ENCODE measurements at places on chromosomes 3 and 15.

DNA sequence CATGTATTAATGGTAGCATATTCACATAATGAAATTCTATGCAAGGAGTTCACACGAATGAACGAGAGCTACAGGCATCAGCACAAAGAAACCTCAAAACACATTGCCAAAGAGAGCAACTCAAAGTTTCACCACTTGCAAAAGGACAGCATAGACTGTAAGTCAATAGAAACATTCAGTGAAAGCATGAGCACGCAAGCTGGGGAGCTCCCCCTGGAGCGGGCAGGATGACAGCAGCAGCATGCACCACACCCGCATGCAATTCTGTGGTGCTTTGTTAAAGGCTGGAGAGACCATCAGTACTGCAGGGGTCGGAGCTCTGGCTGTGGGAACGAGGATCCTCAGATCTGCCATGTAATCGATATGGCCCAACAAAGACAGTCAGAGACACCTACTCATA is 18.7 kb downstream of the OCA2 start:
- no peak for DNase-seq

- no peak for DNase-seq
These were observed 192.9 kb downstream of the ZBBX start for GRCh38 chr3:167187221-167187620.

GRCh38 chr3:147002721-147003120 is 397.6 kb upstream of the PLSCR5 start:
- DNase-seq, result no peak

- DNase-seq, result no peak
These were observed 191.3 kb downstream of the ZMAT3 start for GRCh38 chr3:178880274-178880673.

- DNase-seq, result no peak
These were observed 610.5 kb upstream of the ZNF385D start for GRCh38 chr3:22361521-22361920.

DNA sequence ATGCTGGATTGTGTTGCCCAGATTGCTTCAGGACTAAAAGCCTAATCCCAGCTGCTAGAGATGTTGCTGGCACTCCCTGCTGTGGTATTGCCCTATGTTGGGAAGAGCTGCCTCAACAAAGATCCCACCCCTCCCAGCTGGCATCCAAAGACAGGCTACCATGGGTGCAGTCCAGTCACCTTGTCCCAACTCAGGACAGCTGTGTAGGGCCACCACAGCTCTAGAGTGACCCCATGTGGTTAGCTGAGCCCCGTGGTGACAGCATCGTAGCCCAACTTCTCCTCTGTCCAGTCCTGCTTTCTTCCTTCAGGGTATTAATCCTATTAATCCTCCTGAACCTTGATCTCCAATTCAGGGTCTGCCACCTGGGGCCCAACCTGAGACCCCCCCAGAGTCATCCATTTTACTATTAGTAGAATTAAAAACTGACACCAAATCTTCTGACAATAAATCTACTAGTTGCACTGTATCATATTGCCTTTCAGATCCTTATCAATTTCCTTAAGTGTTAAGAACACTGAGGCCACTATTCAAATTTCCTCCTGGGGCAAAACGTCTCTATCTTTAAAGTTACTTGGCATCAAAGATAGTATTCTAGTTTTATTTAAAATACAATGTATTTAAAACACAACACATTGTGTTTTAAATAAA is 83.5 kb downstream of the AQP9 start:
- no peak for DNase-seq

DNA sequence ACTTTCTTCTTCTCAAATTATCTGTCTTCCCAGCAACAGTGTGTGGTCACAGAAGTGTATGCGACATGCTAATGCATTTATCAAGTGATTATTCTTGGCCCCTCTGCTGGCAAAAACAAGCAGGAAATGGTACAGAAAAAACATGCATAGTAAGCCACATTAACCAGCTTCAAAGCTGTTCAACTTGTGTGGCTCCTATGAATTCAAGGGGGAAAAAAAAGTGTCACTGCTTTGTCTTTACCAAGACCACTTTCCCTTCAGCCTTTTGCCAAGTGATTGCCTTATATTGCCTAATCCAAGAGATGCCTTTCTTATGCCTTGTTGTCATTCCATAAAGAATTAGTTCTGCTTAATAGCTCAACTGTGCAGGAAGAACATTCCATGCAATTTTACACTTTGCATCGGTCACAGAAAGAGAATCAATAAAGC is 39.1 kb downstream of the PRTG start:
- DNase-seq, result no peak

DNA sequence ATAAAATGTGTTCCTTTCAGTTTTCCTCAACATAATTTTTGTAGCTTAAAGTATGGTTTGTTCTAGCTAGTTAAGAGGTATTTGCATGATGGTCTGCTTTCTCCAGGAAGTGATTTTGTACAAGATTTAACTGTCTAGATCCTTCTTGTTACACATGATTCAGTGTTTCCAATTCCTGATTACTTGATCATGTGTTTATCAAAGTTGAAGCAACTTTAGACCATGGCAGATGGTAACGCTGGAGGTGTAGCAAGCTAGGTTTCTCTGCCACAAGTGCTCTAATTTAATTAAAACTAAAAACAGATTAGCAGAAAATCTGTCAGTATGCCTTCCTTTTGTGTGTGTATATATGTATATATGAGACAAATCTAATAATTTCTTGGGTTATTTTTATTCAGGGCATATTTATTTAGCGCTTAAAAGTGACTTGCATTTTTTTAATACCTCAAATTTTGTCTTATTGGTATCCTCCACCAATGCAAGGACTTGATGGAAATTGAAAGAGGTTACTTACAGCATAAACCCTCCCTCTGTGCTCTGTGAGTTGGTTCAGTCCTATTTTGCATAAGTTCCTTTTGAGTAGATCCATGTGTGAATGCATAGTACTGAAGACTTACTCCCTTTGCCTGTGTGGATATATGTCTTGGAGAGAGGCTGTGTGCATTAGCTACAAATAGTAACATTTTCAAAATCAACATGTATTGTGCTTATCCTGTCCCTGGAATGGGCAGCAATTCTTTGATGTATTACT is 157.3 kb upstream of the CGNL1 start:
- no peak for DNase-seq

DNA sequence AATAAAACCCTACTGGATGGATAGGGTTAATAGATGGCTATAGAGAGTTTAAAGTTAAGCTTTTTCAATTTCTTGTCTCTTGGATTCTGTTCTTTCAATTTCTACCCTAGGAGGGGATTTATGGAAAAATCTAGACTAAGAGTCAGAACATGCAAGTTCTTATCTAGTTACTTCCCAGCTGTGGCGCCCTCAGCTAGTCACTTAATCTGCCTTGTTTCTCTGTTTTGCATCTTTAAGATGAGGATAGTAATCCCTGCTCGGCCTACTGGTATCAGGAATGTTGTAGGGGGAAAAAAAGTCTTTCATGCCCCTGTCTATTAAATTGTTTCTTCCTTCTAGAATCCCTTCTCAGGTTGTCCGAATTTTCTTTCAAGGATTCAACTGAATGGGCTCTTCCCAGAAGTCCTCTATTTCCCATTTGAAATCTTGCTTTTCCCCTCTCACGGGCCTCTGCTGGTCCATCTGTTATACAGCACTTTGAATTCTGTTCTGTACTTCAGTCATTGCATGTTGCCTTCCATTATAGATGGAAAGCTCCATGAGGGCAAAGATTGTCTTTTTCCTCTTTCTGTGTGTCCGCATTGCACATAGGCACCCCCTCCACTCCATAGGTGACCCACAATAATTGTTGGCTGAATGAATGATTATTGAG is 4.4 kb downstream of the KCTD6 start:
- DNase-seq, result no peak

DNA sequence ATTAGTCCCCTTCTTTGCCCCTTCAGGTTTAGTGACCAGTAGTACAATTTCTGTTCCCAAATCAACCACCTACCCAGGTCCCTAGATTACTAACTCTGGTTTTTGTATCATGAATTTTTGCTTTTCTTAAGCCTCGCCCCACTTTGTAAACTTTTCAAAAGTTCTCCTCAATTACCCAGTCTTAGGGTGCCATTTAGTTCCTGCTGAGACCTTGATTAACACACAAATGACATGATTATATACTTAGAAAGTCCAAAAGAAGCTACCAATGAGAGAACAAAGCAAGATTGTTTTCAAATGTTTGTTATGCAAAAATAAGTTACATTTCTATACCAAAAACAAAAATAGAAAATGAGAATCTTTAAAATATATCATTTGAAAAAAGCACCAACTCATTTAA is 594.4 kb downstream of the SQOR start:
- no peak for DNase-seq

DNA sequence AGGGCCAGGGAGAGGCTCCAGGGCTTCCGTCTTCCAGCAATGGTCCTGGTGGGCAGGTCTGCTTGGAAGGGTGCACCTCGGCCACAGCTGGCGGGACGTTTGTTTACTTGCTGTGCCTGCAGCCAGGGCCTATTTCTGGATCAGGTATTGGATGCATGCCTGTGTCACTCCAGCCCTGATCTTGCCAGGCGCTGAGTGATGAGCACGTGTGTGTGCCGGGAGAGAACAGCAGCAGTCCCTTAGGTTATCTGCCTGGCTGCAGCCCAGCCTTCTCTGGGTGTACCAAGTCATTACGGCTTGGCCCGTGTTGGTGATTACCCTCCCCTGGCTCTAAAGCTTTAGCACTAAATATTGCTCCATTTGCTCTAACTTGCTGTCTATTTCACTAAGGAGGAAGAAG is 14.9 kb downstream of the CCDC32 start:
- no peak for DNase-seq

- DNase-seq, result no peak
These were observed 19.4 kb downstream of the ASTE1 start for GRCh38 chr3:131007256-131007655.

DNA sequence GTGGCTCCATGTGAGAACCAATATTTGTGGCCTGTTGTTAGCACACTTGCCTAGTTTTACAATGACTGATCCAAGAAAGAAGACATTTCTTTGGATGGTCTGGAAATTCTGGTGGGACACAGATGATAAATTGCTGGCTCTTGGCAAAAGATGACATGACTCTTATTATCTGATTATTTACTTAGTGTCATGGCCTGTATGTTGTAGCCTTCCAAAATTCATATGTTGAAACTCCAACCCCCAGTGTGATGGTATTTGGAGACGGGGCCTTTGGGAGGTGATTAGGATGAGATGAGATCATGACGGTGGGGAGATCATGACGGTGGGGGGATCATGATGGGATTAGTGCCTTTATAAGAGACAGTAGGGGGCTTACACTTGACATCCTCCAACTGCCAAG is 30.0 kb upstream of the AKAP13 start:
- DNase-seq, result no peak

DNA sequence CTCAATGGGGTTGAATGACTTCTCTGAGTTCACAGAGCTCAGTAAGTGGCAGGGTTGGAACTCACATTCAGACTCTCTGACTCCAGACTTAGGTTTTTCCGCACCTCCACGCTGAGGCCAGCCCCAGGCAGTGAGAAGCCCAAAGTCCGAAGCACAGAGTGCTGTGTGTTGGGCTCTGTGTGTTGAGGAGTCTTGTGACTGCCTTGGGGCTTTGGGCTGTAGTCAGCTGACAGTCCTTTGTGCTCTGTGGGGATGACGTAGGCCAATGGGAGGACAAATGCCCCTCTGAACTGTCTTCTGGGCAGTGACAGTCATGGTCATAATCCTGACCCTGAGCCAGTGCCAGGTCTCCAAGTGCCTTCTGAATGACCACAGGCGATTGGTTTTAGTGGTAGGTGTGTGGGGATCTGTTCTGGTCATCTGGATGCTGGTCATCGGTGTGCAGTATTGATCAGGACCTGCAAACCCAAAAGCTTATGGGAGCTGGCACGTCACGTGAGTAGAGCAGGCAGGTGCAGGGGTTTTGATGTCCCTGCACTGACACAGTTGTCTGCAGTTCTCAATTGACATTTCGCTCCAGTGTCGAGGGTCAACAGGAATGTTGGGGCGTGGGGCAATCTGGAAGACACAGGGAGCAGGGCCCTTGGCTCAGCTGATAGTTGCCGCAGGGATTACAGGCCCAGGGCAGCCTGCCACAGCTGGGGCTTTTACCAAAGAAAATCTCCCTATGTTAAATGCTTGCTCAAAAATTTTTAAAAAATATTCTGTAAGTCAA is 45.3 kb downstream of the CAPN3 start:
- DNase-seq, result no peak

- no peak for DNase-seq
These were observed 62.5 kb downstream of the MYO5A start for GRCh38 chr15:52466134-52466701.

DNA sequence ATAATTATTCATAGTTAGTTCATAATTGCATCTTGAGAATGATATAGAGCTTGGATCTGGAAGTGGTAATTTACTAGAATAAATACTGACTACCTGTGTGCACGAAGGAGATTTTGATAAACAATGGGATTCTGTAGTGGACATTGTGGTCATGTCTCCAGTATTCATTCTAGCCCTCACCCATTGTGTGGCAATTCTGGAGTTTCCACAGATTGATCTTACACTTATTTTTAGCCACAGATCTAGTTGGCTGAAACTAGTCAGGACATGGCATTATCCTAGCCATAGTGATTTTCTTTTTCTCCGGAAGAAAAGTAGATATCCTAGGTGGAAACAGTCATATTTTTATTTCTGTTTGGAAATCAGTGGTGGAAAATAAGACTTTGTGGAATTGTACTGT is 833.1 kb downstream of the NAALADL2 start:
- DNase-seq, result no peak

DNA sequence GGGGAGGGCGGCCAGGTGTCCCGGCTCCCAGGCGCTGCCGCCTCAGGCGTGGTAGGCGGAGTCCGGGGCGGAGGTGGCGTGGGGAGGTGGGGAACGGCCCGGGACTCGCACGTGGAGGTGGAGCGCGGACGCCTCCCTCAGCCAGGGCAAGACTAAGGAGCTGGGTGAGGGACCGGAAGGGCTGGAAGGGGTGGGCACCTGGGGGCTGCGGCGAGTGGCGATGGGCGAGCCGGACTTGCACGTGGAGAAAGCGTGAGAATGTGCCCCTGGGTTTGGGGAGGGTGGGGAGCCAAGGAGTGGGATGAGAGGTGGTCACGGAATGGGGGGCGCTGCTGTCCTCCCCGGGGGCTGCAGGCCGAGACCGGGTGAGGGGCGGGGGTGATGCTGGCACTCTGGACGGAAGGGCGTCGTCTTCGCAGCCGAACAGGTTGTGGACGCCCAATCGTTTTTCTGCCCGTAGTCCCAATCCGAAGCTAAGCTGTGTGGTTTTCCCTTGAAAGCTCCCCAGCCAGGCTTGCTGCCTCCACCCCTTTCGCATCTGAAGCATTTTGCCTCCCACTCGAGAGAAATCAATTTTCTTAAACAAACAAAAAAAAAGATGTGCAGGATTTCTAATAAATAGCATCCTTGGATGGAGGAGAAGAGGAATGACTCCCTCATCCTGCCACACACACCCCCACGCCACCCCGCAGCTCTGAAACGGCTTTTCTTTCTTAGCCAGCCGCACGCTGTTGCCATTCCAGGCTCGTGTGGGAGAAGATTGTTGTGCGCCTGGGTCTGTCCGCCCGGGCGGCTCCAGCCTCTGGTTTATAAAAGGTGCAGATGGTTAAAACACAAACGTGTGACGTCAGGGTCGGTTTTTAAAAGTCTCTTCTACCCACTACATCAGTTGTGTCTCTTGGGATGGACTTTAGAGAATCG is 62.5 kb upstream of the ANKRD28 start:
- DNase-seq, result peak; percentile 12

Data from NCI-H460 (cell line).